ENCODE measurements at places on chromosomes 2 and 18.

DNA sequence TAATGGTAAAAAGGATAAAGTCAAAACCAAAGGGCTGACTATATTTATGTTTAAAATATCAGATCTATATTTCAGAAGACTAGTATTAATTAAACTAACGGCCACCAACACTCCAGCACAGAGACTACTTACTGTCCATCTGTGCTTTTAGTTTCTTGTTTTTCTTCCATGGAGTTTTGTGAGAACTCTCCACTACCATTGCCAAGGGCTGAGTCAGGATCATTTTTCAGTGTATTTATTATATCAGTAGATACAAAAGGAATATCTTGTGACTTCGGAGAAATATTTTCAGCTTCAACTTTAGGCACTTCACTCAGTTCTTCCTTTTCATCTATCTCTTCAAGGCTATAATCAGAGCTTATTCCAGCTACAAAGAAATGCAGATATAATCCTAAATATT lies 79.1 kb upstream of the GRB14 start:
- no peak for DNase-seq

- DNase-seq: no peak
Measured at GRCh38 chr2:217746808-217747207, 256.0 kb downstream of the TNS1 start.

GRCh38 chr18:10379522-10379921 lies 74.9 kb upstream of the APCDD1 start:
- DNase-seq: no peak

DNA sequence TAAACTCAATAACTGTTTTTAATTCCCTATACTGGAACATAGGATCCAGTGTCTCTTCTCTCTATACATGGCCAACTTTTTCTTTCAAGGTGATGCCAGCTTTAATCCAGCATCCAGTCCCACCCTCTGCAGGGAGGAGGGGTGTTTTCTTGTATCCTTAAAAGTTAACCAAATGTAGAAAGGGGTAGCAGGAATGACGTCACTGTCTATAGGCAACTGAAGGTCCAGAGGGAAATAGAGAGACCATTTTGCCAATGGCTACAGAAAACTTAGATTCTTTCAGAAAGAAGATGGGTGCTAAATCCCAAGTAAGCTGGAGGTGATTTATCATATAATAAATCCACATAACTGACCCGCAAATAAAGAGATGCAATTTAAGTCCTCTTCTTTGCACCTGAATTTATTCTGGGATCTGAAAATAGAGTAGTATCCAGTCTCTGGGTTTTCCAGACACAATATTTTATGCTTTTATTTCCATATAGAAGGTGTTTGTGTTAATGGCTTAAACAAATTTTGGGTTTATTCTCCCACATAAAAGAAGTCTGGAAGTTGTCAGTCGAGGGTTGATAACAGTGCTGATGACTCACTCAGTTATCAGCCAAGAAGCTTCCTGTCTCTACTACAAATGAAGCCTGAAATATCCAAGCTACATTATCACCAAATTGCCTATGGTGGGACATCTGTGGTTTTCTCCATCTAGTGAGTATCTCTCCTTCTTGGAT lies 5.7 kb upstream of the DNER start:
- no peak for DNase-seq

GRCh38 chr2:31270822-31271231 lies 36.9 kb downstream of the EHD3 start:
- DNase-seq: no peak

GRCh38 chr18:50614838-50615237 lies 55.0 kb downstream of the MAPK4 start:
- no peak for DNase-seq

- DNase-seq: no peak
Measured at GRCh38 chr2:176583607-176584006, 314.4 kb downstream of the MTX2 start.

GRCh38 chr2:363824-364470 lies 76.1 kb upstream of the ALKAL2 start:
- no peak for DNase-seq

DNA sequence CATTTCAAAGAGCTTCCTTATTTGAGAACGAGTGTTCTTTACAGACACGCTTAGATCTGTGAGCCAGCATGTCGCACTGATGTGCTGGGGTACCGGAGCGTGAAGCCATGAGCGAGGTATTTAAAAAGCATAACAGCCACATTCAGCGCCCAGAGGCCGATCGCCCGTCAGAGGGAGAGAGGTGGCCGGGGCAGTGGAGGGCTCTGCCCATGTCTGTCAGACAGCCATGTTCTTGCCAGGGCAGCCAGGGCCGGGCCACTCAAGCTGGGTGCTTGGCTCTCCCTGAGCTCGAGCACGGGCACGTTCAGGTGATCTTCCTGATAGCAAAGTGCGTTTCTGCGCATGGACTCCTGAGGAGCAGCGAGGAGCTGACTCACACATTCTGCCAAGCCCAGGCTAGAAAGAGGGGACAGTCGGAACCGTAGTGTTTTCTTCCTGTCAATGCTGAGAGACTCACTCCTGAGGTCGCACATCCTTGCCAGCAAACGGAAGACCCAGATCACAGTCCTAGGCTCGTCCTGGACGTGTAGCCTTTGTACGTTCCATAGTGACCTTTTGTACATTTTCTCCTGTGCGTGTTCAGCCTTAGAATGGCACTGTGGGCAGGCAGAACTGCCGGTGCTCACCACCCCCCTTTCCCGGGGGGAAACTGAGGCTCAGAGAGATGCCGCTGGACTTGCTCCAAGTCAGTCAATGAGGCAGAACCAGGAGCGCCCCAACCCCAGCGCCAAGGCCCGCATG lies 100.7 kb downstream of the NFATC1 start:
- peak; percentile 18 for DNase-seq

- no peak for DNase-seq
Measured at GRCh38 chr2:26269571-26270158, 24.9 kb downstream of the HADHB start.

- DNase-seq: no peak
Measured at GRCh38 chr2:3641841-3642421, 16.1 kb upstream of the ALLC start.

DNA sequence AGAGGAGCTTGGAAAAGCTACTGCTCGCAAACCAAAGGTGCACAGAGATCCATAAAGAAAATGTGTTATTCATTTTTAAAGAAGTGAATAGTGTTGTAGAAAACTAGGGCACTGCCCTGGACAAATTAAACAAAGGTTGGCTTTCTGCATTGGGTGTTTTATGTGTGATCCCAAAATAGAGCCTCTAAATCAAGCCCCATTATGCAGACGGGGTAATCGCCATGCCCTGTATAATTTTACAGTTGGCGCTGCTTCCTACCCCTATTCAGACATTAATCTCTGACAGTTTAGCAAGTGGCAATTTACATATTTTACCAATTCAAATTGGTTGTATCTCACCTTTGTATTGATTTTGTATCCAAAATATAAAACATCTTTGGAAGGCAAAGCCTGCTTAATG lies 109.1 kb downstream of the PID1 start:
- DNase-seq: no peak

DNA sequence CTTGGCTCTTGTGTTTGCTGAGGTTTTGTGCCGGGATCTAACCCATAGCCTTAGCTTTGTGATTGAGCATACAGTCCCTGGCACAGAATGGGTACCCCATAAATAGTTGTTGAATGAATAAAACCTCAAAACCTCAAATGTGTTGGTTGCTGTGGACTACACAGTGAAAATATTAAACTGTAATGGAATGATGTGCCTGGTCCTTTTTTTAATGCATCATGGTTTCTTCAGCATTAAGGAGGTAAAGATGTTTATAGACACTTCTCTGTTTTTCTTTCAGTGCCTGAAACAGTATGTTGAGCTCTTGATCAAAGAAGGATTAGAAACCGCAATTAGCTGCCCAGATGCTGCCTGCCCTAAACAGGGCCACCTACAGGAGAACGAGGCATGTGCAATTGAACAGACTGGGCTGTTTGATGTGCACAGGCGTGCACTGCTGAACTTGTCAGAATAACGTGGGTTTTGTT lies 97.0 kb downstream of the RNF144A start:
- no peak for DNase-seq

GRCh38 chr2:25194576-25195122 lies 26.3 kb upstream of the POMC start:
- DNase-seq: no peak

Data from femur (tissue), 1 donor.